ENCODE measurements at places on chromosomes 16 and 17. TPM values are rescaled to one million over a fixed set of nuclear protein-coding genes. Genes with fewer than 3 reads are reported as not detected.

The ARHGAP44 gene
- not detected for polyA plus RNA-seq

The ERN1 gene
- 13.7 TPM for polyA plus RNA-seq

The RUNDC3A gene
- not detected for polyA plus RNA-seq

The AGRP gene
- 0.54 TPM for polyA plus RNA-seq

The EME1 gene
- 0.76 TPM for polyA plus RNA-seq

The CMTM1 gene
- polyA plus RNA-seq, result 1.6 TPM

GRCh38 chr16:81669473-81670350, 109.4 kb upstream of the PLCG2 start:
- no peak for DNase-seq

GRCh38 chr17:3556916-3557767, 470 bp downstream of the TRPV3 start:
- DNase-seq, result no peak

DNA sequence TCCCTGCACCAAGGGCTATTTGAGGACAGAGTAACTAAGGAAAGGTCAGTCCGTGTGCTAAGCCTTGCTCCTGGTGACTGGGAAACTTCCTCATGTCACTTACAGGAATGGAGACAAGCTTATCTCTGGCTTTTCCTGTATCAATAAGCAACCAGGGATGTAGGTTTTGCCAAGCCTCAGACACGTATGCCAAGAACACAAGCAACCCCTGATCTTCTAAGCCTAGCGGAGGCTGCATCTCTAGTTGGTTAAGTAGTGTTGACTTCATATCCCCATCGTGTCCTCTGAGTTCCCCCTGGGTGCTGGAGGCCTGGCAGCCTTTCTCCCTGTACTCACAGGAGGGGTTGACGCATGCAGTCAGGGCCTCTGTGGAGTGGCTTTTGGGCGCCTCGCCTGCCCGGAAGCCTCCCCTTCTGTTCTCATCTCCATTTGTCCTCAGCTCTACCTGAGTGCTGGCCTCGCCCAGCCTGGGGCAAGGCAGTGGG, 1.4 kb upstream of the C1QTNF1 start:
- no peak for DNase-seq

- no peak for DNase-seq
These were observed 1.7 kb downstream of the JPH3 start for GRCh38 chr16:87603684-87604633.

- DNase-seq, result no peak
These were observed 5.9 kb downstream of the ALYREF start for GRCh38 chr17:81885454-81885853.

GRCh38 chr16:52051414-52052172, 495.4 kb downstream of the TOX3 start:
- no peak for DNase-seq

- DNase-seq, result no peak
These were observed 417.9 kb downstream of the MAF start for GRCh38 chr16:79182616-79183015.

- DNase-seq, result no peak
These were observed 22.6 kb downstream of the SRCAP start for GRCh38 chr16:30721606-30722005.

GRCh38 chr17:52383493-52384100, 225.1 kb upstream of the CA10 start:
- no peak for DNase-seq

DNA sequence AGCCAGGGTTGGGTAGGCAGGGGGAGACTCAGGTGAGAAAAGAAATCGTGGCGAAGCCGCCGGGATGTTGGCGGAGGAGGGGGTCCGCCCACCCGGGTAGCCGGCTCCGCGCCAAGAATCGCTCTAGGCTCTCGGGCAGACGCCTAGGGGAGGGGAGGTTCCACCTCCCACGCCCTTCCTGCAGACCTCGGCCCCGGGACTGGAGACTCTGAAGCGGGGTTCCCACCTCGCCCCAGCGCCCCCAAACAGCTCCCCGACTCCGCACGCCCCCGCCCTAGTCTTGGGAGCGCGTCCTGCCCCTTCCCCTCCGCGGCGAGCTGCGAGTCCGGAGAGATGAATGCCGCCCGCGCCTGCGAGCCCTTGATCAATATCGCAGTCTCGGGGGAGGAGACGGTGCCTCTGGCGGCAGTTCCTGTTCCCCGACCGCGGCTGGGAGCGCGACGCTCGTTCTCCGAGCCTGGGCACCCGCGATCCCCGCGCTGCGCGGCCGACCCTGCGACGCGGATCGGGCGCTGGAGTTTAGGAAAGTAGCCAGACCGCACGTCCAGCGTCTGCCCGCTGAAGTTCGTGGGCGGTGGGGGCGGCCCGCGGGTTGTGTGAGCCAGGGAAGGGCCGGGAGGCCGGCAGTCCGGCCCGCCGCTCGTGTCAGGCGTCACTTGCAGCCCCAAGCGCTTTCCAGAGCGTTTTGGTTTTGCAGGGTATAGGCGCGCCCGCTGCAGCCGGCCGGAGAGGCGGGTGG, 790 bp downstream of the CRHR1 start:
- DNase-seq, result peak; percentile 13

DNA sequence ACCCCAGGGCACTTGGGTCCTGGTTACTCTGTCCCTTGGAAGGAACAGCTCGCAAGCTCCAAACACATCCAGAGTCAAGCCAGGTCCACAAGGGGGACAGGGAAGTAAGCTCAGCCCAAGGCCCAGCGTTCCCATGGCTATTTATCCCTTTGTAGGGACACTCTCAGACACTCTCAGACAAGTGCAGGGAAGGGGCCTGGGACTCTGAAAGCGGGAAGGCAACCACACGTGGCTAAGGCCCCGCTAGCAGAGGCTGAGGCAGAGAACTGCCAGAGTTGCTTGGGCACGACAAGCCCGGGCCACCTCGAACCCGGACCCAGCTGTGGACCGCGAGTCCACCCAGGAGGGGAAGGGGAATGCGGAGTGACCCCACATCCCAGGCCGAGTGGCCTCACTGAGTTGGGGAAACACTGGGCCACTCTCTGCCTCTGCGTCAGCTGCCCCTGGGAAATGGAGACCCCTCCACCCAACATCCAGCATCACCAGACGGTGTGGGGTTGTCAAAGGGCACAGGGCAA, 10.2 kb downstream of the NPTX1 start:
- no peak for DNase-seq

DNA sequence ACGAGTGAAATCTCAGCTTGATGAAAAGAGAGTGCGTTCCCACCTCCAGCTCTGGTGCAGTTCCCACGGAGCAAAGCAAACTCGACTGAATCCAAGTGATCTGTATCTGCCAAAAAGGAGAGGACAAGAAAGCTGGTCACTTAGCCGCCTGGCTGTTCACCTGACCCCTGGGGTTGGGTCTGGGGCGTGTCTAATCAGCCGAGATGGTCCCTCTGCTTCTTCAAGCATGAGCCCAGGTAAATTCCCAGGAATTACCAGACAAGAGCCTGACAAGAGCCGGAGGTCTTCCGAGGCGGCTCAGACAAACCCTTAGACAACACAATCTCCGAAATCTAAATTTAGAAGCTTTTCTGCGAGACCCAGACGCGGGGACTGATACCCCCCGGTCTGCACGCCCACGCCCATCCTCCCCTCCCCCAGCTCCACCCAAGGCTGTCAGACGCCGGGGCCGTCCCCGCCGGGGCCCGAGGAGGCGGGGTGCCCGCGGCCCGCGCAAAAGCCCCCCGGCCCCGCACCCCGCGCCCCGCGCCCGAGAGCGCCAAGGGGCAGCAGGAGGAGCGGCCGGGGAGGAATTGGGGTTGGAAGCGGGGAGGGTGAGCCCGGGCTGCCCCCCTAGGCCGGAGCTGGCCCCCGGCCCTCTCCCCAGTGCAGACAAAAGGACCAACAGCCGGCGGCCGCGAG, 674 bp downstream of the ZNF821 start:
- no peak for DNase-seq

GRCh38 chr17:44770166-44770925, 11.6 kb downstream of the ADAM11 start:
- DNase-seq, result no peak

DNA sequence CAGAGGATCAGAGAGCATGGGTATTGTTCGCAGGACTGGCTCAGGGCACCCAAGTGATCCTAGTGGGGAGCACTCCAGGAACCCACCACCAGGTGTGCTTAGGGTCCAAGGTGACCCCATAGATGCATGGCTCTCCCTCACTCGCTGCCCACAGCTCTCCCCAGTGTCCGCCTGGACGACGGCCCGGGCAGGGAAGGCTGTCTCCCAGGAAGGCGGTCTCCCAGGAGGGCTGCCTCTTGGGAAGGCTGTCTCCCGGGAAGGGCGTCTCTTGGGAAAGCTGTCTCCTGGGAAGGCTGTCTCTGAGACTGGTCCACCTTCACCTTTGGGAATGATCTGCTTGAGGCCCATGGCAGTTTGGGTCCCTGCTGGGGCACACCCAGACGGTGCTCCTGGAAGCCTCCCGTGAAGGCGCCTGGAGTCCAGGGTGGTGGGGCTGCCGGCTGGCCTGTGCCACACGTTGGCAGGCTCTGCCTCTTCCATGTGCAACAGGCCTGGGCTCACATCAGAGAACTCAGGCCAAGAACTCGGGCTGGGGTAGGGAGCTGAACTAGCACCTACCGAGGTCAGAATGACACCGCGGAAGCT, 5.0 kb downstream of the ECI1 start:
- no peak for DNase-seq

DNA sequence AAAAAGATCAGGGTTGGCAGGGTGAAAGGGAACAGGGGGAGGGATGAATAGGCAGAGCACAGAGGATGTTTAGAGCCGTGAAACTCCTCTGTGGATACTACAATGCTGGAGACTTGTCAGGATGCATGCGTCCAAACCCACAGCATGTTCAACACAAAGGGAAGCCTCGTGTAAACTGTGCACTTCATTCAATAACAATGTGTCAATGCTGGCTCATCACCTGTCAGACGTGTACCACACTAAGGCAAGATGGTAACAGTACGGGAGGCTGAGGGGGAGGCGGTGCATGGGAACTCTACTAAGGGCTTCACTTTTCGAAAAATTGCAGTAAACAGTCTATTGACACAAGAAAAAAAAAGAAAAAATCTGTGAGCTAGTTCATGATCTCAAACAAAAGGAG, 63.7 kb downstream of the C16orf95 start:
- DNase-seq, result no peak

DNA sequence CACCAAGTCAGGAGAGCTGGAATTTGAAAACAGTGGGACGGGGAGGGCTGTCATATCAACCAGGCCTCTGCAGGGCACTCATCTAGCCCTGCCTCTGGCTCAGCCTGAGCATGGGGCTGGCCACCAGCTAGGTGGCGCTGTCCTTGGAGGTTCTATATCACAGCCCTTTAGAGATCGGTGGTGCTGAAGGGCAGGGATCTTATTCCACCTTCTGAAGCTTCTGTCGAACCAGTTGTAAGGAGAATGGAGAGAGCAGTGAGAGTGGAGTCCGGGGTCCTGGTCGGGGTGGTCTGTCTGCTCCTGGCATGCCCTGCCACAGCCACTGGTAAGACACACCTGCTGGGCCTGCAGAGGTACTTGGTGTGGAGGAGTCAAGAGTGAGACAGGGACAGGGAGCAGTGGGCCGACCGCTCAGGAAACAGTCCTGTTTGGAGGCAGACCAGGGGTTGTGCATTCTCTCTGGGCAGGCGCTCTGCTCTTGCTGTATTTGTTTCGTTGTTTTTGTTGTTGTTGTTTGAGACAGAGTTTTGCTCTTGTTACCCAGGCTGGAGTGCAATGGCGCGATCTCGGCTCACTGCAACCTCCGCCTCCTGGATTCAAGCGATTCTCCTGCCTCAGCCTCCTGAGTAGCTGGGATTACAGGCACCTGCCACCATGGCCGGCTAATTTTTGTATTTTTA, at the start of gene CES3:
TSS of gene CES3 (plus strand) at position 202 of the 680 bp plus-strand sequence. CDS start at position 244, 42 bp downstream.
- DNase-seq, result peak; percentile 50

DNA sequence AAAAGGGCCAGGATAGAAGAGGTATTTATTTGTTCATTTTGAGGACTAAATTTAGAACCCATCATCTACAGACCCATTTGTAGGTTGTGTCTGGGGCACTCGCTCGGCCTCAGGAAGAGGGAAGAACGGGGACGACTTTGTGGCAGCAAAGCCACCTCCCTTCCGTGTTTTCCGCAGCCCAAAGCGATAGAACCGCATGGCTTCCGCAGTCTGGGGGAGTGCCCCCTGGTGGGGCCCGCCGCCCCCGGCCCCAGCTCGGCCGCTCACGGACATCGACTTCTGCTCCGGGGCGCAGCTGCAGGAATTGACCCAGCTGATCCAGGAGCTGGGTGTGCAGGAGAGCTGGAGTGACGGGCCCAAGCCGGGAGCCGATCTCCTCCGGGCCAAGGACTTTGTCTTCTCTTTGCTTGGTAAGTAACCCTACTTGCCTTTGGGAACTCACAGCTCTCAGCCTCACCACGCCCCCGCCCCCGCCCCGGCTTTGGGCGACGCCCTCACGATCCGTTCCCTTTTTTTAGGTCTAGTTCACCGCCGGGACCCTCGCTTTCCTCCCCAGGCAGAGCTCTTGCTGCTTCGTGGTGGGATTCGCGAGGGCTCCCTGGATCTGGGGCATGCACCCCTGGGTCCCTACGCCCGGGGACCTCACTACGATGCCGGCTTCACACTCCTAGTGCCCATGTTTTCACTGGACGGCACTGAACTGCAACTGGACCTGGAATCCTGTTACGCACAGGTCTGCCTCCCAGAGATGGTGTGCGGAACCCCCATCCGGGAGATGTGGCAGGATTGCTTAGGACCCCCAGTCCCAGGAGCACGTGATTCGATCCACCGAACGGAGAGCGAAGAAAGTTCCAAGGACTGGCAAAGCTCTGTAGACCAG, 681 bp downstream of the TMEM102 start:
- peak; percentile 67 for DNase-seq

DNA sequence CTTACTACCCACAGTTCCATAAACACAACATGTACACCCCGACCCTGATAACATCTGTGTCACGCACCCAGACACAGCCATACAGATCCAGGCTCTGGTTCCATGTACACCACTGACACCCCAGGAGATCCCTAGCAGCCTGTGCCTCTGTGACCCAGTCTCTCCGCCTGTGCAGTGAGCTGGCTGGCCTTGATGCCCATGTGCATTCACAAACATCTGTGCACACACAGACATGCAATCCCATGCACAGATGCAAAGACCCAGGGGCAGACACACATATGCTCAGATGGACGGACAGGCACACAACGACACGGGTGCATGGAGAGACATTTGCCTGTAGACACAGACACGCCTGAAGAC, 4.1 kb downstream of the CCDC102A start:
- DNase-seq, result no peak

DNA sequence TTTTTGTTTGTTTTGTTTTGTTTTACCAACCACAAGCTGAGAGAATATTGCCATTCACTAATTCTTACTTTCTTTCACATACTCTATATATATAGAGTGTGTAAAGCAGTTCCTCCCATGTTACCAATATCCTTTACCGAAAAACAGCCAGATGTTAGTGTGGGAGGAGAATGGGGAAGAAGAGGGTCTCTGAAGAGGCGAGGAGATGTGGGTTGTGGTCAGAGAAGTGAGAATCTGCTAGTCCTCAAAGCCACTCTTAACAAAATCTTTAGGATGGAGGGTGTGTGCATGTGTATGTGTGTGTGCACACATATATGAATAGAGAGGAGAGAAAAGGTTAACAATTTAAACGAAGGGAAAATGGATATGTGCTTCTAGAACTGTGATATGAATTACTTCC, 80.6 kb downstream of the TUBD1 start:
- no peak for DNase-seq

Measured in CD14-positive monocyte (primary cell).